ENCODE measurements at places on chromosomes 13 and 19. TPM values are rescaled to one million over a fixed set of nuclear protein-coding genes. Genes with fewer than 3 reads are reported as not detected.

GRCh38 chr19:8505680-8506401, 3.4 kb upstream of the PRAM1 start:
- peak overlapping the region; percentile 25 for H3K27ac ChIP-seq
- H3K4me3 ChIP-seq = peak overlapping the region; percentile 62
- H3K27me3 ChIP-seq = no peaks in the 10 kb centered on the region
- peaks cover 21% of the 10 kb centered on the region for H3K4me1 ChIP-seq
- DNase-seq = peak; percentile 64

Gene NLRP11
- polyA plus RNA-seq = 0.15 TPM

Gene URAD
- not detected for polyA plus RNA-seq

Gene ZNF540
- 23.5 TPM for polyA plus RNA-seq

GRCh38 chr19:55697069-55697440, 22.0 kb downstream of the EPN1 start:
- no peaks in the 10 kb centered on the region for H3K27me3 ChIP-seq
- no peak for DNase-seq
- H3K4me1 ChIP-seq = no peaks in the 10 kb centered on the region
- H3K27ac ChIP-seq = no peak overlapping the region

Gene CYP2F1
- not detected for polyA plus RNA-seq

Gene COX7A1
- 9.7 TPM for polyA plus RNA-seq

GRCh38 chr13:52934258-52934657, 85.8 kb upstream of the PCDH8 start:
- H3K36me3 ChIP-seq = no peaks in the 10 kb centered on the region
- no peak for DNase-seq
- no peak overlapping the region for H3K27ac ChIP-seq
- no peak overlapping the region for H3K4me3 ChIP-seq
- H3K4me1 ChIP-seq = peaks cover 24% of the 10 kb centered on the region

DNA sequence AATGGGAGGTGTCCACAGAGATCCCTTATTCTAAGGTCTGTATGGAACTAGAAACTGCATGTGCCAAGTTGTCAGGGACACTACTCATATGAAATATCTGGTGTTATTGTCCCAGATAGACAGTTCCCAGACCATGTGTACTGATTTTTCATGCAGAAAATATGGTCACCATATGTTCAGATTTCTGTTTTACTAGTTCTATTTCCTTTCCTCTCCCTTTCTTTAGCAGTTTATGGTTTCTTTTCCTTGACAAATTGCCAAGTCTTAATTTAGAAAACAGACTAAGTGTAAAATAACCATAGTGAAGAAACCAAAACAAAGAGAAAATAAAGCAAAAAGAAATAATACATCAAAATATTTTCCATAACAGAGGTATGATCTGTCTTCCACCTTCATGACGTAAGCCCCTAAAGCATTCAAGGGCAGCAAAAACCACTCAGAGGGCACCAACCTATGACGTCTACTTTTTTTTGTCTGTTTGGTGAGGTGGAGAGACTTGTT, 248.5 kb downstream of the KCTD12 start:
- no peaks in the 10 kb centered on the region for H3K27me3 ChIP-seq
- no peak for DNase-seq
- H3K4me1 ChIP-seq = no peaks in the 10 kb centered on the region
- no peaks in the 10 kb centered on the region for H3K36me3 ChIP-seq
- no peak overlapping the region for H3K4me3 ChIP-seq
- H3K27ac ChIP-seq = peak overlapping the region; percentile 58

GRCh38 chr19:1214862-1215731, 9.5 kb downstream of the STK11 start:
- H3K4me3 ChIP-seq = no peak overlapping the region
- no peaks in the 10 kb centered on the region for H3K27me3 ChIP-seq
- H3K36me3 ChIP-seq = peaks cover 76% of the 10 kb centered on the region
- H3K4me1 ChIP-seq = peaks cover 68% of the 10 kb centered on the region
- DNase-seq = no peak

DNA sequence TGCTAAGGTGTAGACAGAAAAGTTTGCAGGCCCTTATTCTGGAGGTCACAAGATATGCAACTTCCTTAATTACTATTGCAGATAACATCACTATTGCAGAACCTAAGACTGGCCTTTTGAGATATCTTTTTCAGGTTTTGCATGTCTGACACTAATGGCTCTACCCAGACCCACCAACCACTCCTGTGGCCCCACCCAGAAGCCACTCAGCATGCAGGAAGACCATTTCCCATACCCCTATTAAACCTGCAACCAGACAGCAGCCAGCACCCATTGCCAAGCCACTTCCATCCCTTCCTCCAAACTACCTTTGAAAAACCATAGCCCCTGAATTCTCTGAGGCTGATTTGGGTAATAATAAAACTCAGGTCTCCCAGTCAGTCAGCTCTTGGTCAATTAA, 297.6 kb downstream of the SLITRK6 start:
- H3K27me3 ChIP-seq = no peaks in the 10 kb centered on the region
- no peaks in the 10 kb centered on the region for H3K4me1 ChIP-seq
- no peaks in the 10 kb centered on the region for H3K36me3 ChIP-seq
- no peak overlapping the region for H3K27ac ChIP-seq
- no peak overlapping the region for H3K4me3 ChIP-seq

Gene ZC3H4
- 32.9 TPM for polyA plus RNA-seq

Gene ZNF549
- 17.2 TPM for polyA plus RNA-seq

- no peak for DNase-seq
- no peaks in the 10 kb centered on the region for H3K27me3 ChIP-seq
- peaks cover 56% of the 10 kb centered on the region for H3K36me3 ChIP-seq
- peak overlapping the region; percentile 88 for H3K4me3 ChIP-seq
Observed at GRCh38 chr19:35545855-35546381, 492 bp downstream of the TMEM147 start.

- no peak within 1 kb of the TSS for H3K27ac ChIP-seq
- DNase-seq = no peak
- no peaks in the 10 kb centered on the region for H3K27me3 ChIP-seq
- no peak within 1 kb of the TSS for H3K4me3 ChIP-seq
- H3K36me3 ChIP-seq = no peaks in the 10 kb centered on the region
Observed at GRCh38 chr13:38990693-38991092, at the start of gene STOML3. TSS of gene STOML3 (minus strand) at chr13:38990831. CDS start at chr13:38990721, 110 bp downstream.

Gene ZNF530
- 7.1 TPM for polyA plus RNA-seq

DNA sequence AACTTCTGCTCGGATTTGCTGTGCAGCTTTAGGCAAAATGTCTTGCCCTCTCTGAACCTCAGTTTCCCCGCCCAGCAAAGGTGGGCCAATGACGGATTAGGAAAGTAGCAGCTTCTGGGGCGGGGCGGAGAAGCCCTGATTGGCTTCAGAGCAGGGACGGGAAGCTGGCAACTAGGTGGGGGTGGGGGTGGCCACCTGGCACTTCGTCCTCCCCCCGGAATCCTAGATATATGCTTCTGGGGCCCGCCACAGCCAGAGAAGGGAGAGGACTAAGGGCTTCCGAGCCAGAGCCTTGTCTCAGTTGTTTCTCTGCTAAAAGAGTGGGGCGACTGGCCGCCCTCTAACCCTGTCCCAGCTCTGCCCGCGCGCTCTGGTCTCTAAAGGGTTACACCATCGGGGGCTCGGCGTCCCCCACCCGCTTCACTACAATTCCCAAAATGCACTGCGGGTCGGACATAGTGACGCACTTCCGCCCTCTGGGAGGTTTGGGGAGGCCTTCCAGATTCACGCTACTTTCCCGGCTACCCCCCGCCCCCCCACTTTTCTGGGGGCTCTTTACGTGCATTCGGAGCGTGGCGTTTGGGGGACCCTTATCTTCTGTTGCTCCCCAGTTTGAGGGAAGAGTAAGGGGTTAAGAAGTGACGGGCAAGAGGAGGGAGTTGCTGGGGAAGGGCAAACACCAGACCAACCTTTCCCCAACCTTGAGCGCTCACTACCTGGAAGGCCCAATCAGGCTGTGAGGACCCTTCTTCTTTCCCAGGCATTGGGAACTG, 672 bp upstream of the IRF2BP1 start:
- H3K27ac ChIP-seq = peak overlapping the region; percentile 91
- peaks cover 49% of the 10 kb centered on the region for H3K4me1 ChIP-seq
- H3K36me3 ChIP-seq = peaks cover 53% of the 10 kb centered on the region
- no peaks in the 10 kb centered on the region for H3K27me3 ChIP-seq
- peak overlapping the region; percentile 86 for H3K4me3 ChIP-seq

DNA sequence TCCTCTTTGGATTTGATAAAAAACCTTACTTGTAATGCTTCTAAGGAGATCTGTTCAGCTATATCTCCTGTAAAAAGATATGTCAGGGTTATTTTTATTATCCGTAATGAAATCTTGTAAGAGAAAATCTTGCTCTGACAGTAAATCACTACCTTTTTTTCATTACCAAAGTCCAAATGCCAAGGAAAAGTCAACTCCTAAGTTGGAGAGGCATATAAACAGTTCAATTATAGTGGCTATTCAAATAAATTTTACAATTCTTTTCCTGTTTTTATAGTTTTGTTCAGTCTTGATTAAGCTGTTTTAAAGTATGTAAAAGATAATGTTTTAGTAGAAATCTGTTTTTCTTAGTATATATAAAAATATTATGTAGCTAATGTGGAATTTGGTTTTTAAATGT, 9.0 kb downstream of the KCTD4 start:
- H3K27ac ChIP-seq = no peak overlapping the region
- no peaks in the 10 kb centered on the region for H3K36me3 ChIP-seq
- no peak for DNase-seq
- no peaks in the 10 kb centered on the region for H3K4me1 ChIP-seq
- no peaks in the 10 kb centered on the region for H3K27me3 ChIP-seq
